CD8-positive, alpha-beta memory T cell (primary cell): ENCODE measurements at places on chromosomes 16 and 17.

DNA sequence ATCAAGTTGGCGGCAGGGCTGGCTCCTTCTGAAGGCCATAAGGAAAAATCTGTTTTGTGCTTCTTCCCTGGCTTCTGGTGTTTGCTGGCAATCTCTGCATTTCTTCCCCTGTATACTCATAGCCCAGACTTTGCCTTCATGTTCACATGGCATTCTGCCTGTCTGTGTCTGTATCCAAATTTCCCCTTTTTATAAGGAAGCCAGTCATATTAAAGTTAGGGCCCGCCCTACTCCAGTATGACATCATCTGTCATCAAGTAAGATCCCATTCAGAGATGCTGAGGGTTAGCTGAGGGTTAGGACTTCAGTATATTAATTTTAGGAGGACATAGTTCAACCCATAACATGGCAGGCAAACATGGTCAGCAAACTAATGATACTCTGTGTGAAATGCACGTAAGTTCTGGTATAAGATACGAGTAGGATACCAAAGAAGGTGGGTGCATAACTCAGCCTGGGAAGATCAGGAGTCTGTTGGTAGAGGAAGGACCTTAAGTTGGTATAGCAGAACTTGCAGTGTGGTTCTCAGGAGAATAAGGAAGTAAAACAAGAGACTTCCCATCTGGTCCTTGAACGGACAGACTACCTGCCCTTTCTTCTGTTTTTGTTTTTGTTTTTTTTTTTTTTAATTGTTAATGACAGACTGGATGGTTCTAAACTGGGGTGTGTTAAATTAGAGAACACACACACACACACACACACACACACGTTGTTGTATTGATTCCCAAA is 13.9 kb downstream of the MAP2K6 start:
- no peak for DNase-seq

- no peak for DNase-seq
Observed at GRCh38 chr16:1532771-1533170, 695 bp upstream of the TMEM204 start.

DNA sequence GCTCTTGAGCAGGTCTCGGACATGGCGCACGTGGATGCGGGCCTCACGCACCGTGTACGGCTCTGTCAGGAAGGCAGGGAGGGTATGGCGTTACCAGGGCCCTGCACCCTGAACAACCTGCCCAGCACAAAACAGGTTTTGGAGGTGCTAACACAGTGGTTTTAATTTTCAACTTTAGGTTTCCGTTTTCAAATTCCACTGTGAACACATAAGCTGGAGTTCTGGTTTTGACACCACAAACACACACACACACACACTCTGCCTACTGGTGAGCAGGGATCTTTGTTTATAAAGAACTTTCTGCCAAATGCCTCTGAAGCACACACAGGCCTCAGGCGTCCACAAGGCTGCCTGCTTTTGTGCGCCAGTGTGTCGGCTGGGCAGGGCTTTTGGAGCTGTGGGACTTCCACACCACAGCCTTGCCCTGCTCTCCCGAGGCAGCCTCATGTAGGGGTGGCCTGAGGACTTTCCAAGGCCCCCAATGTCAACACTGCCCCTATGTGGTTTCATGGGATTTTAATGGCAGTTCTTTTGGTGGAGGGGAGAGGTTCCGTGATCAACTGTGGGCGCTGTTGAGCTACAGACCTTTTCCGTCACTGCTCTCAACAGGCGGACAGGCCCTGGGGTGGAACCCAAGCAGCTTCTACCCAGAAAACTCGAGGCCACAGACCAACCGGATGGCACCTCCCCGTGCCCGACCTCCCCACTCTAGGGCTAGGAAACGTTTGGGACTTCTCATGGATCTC is 9.4 kb downstream of the CLUH start:
- no peak for DNase-seq

DNA sequence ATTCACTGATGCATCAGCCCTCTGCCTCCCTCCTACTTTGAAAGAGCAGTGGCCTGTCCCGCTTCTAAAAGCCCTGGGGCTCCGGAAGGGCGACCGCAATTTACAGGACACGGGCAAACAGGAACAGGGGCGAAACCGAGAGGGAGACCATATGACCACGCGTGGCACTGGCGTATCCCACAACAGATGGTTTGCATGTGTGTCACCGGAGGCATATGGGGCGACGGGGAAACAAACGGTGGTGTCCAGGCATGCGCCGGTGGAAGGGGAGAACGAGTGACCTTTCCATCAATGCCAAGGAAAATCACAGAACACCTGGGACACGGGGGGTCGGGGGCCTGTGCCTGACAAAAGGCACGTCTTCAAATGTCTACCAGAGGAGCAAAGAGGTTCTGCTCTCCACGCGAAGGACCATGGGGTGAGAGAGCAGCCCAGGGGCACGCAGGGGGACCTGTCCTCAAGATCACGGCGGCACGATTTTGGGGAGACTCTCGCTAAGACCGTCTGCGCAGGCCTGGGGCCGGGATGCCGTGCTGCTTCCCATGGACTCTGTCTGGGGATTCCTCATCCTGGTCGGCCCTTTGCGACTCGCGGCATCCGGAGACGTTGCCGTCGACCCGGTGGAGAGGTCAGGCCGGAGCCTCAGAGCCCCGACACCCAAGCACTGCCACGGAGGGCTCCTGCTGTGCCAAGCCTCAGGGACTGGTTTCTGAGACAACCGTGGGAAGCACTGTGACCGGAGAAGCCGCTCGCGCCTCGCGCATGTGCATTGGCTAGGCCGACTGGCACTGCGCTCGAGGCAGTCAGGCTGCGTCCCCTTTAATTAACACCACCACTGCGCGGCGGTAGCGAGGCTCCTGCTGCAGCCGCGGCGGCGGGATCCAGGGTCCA is 12.8 kb upstream of the KCNJ18 start:
- no peak for DNase-seq

GRCh38 chr16:11870399-11870798 is 19.1 kb upstream of the RSL1D1 start:
- DNase-seq, result no peak

DNA sequence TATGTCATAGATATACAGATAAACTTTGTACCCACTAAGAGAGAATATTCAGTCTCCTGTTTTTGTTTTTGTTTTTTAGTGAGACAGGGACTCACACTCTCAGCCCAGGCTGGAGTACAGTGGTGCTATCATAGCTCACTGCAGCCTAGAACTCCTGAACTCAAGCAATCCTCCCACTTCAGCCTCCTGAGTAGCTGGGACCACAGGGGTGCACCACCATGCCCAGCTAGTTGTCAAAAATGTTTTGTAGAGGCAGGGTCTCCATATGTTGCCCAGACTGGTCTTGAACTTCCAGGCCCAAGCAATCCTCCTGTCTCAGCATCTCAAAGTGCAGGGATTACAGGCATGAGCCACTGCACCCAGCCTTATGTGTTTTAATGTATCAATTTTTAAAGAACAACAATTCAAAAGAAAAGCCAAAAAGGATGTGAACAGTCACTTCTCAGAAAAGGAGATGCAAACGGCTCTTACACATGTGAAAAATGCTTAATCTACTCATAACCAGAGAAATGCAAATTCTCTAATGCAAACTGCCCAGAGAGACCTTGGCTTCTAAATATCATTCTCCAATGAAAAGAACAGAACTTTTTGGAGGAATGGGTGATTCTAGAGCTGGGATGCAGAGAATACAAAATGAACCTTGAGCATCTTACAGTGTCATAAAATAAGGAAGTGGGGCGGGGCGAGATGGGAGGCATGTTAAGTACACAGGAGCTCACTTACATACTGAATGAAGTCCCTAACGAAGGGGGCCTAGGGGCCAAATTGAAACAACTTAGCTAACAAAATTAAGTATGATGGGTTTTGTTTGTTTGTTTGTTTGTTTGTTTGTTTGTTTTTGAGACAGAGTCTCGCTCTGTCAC is 7.3 kb upstream of the CMTM3 start:
- DNase-seq, result no peak

GRCh38 chr16:27359051-27359450 is 42.9 kb upstream of the IL21R start:
- DNase-seq, result no peak

DNA sequence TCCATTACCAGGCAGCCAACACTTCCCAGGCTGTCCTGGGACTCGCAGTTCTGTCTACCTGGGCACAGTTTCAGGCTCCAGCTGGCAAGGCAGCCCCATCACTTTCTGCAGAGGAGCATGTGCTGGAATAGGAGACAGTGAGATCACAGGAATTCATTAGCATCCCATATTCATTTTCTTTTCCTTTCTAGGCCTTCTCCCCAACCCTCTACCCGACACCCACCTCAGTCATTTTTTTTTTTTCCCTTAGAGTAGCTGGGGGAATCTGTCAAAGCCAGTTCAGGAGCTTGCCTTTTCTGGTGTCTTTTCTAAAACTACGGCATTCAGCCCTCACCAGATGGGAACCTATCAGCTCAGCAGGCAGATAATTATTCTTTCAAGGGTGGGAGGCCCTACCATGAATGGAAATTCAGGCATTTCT is 42.4 kb upstream of the FBXO47 start:
- DNase-seq, result no peak

DNA sequence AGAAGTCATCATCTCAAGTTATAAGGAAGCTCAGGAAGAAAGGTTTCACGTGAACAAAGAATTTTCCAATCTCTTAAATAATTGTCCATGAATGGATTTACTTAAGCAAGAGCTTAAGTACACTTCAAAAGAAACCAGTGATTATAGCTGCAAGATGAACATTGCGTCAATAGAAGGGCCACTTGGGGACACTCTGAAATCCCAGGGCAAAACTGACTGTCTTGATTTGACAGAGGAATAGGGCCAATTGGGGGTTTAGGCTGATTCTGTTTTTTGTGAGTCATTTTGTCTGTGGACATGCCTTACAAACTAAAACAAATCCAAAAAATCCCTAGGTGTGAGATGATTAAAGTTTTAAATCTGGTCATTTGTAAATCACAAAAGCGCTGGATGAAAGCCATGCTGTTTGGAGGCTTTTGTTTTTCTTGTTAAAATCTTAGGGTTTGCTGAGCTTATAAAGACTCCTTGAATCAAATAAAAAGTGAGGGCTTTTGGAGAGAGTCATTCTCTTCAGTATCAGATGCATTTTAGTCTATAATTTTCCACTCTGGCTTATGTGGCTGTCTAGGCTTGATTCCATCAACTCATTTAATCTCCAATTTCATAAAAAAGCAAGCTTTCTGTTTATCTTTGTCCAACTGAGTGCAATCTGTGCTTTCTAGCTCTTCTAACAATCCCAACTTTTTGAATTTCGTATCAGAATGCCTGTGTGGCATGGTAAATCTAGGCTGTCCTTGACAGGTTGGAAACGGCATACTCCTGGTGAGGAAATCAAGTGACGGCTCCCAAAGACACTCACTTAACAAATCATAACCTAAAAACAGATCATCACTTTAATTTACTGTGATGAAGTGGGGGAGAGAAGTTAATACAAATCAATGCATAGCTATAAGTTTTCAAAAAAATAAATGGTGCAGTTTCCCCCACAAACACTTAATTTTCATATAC is 98.2 kb upstream of the SOX9 start:
- no peak for DNase-seq

DNA sequence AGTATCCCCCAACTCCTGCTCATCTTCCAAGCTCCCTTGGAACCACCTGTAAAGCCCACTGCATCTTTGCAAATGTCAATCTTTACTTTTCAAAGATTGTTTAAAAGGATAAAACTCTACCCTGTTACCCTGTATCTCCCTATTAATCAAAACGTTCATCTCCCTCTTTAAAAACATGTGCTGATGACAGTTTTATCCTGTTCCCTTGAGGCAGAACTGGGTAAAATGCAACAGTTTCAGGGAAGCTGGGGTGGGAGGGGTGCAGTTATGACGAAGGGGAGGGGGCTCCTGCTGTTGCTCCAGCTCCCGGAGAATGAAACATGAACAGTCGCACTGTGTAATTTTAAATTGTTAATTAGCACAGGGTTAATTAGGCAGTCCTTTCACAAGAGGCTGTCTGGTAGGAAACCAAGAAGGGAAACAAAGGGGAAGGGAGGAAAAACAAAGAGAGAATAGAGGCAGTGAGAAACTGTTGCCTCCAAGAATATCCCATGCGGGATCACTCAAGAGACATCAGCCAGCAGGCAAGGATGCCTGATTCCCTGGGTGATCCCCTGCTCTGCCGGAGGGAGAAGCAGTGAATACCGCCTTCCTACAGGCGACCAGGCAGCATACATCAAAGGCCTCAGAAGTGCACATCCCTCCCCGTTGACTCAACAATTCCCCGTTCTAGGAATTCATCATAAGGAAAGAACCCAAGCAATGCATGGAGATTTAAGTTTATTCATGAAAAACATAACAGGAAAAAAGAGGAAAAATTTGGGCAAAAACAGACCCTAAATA is 84.2 kb downstream of the ZFHX3 start:
- DNase-seq, result no peak

DNA sequence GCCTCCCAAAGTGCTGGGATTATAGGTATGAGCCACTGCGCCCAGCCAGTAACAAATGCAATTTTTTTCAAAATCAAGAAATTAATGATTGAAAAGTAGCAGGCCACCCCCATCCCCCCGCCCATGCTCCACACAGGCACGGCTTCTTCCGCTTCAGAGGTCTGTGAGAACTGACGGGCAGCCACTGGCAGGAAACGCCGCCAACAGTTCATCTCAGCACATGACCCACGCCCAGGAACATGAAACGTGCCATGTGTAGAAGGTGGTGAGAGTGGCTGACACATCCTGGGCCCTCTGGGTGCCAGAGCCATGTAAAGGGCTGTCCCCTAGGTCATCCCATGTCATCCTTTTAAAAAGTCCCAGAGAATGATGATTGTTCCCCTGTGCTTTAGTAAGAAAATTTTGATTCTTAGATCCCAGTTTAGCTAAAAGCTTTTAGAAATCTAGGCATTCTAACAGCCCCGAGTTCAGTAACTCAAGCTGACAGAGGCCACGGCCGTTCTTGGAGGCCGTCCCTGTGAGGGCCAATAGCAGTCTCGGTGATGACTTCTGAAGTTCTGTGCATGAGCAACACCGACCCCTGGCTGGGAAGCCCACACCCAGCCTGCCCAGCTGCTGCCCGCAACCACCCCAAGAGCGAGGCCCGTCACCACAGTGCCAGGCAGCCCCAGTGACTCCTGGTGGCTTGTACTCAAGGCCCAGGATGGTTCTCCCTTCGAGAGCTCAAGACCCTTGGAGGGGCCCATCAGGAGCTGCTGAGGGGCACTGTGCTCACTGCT is 52.1 kb downstream of the KLHDC4 start:
- DNase-seq, result peak; percentile 30

DNA sequence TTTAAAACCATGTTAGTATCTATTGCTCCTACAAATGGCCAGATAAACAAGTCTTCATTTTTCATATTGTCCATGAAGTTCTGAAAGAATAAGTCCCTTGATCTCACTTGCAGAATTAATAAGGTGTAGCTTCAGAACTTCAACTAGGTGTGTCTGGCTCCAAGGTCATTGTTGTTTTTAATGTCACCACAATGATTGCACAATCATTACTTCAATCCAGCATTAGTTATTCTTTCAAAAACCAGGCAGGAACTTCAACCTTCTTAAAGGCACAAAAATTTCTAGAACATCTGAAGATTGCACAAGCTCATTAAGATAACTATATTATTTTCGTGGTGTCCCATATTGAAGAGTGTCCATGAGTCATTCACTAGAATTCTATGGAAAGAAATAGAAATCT is 1386.4 kb downstream of the CDH11 start:
- no peak for DNase-seq
